GM23248 (cell line): ENCODE measurements at places on chromosomes 12 and 14.

- H3K27ac ChIP-seq: no peak overlapping the region
- no peaks in the 10 kb centered on the region for H3K27me3 ChIP-seq
- no peak overlapping the region for H3K4me3 ChIP-seq
- H3K4me1 ChIP-seq: 0 out of 2 replicates have a peak, but pooled peaks cover 12% of the 10 kb centered on the region
These were observed 170.0 kb upstream of the SLC16A7 start for GRCh38 chr12:59425798-59426197.

GRCh38 chr12:3225154-3225795 lies 148.1 kb downstream of the TSPAN9 start:
- no peaks in the 10 kb centered on the region for H3K36me3 ChIP-seq
- no peaks in the 10 kb centered on the region for H3K27me3 ChIP-seq
- H3K27ac ChIP-seq: no peak overlapping the region
- no peak overlapping the region for H3K4me3 ChIP-seq

GRCh38 chr12:117188961-117189724 lies 1.1 kb downstream of the FBXO21 start:
- peak; percentile 83 for DNase-seq
- H3K27me3 ChIP-seq: no peaks in the 10 kb centered on the region

- no peaks in the 10 kb centered on the region for H3K4me1 ChIP-seq
- H3K27ac ChIP-seq: no peak overlapping the region
- no peaks in the 10 kb centered on the region for H3K36me3 ChIP-seq
- no peaks in the 10 kb centered on the region for H3K27me3 ChIP-seq
- H3K4me3 ChIP-seq: no peak overlapping the region
These were observed 22.2 kb downstream of the TMEM117 start for GRCh38 chr12:43858096-43858495.

- no peak for DNase-seq
- no peaks in the 10 kb centered on the region for H3K36me3 ChIP-seq
- H3K4me3 ChIP-seq: no peak overlapping the region
- H3K27ac ChIP-seq: no peak overlapping the region
- H3K4me1 ChIP-seq: peaks cover 10% of the 10 kb centered on the region
These were observed 166.1 kb upstream of the EEA1 start for GRCh38 chr12:93094988-93095737.

DNA sequence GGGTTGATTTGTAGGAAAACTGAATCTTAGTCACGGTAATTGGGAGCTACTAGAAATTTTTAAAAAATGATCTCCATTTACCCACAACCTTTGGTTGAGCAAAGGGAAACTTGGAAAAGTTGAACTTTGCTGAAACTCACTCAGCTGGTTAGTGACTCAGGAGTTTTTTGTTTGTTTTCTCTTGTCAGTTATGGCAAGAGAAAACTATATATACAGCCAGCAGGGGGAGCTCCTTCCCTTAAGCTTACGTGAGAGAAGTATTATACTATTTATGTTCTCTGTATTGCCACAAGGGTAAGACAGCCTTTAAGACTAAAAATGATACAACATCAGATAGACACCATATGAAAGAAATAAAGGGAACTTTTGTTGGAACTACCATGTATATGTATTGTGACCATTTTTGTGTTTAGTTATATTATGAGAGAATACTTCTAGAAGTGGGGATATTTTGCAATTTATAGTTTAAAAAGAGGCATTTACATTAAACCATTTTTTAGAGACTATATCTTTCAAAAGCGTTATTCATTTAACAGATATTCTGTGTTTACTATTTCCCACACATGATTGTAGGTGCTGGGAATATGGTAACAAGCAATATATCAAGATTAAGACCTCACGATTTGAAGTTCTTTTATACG lies 28.1 kb upstream of the TBC1D30 start:
- peak; percentile 91 for DNase-seq
- H3K36me3 ChIP-seq: no peaks in the 10 kb centered on the region
- H3K27me3 ChIP-seq: peaks cover 14% of the 10 kb centered on the region; the same call in 1 of the 2 replicates
- H3K4me3 ChIP-seq: peak overlapping the region; percentile 26; the same call in 1 of the 2 replicates
- no peak overlapping the region for H3K27ac ChIP-seq

DNA sequence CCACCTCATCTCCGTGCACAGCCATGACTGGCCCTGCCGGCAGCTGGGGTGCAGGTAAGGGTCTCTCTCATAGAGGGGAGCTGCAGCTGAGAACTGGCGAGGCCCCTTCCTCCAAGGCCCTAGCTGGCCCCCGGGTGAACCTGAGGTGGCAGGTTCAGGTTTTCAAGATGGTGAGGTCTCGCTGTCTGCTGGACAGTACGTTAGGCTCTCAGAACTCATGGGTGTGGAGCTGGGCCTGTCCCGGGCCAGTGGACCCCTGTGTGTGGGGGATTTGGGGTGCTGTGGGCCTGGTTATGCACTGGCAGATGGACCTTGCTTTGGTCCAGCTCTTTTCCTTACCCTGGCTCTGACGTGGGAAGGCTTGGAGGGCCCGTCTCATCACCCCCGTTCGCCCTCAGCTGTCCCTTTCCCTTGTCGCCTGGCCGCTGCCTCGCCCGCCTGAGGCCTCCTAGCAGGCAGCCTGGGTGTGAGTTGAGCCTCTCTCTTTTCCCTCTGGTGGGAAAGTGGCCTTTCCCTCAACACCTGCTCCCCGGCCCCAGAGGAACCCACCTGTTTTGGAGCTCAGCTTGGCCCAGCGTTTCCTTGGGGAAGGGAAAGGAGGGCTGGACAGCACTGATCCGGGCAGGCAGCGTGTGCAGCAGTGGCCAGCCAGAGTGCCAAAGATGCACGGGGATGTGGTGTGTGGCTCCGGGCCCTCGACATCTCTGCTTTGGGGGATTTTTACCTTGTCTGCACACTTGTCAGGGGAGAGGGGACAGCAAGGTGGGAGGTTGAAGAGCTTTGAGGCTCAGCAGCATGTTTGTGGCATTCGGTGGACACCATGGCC lies 28.3 kb downstream of the IL31 start:
- no peaks in the 10 kb centered on the region for H3K36me3 ChIP-seq
- DNase-seq: no peak
- no peaks in the 10 kb centered on the region for H3K4me1 ChIP-seq

GRCh38 chr12:115716551-115716950 lies 560.9 kb downstream of the MED13L start:
- DNase-seq: no peak
- H3K4me3 ChIP-seq: no peak overlapping the region
- H3K27me3 ChIP-seq: peaks cover 4% of the 10 kb centered on the region
- H3K27ac ChIP-seq: no peak overlapping the region
- no peaks in the 10 kb centered on the region for H3K36me3 ChIP-seq
